Amniotic stem cell (primary cell): ENCODE measurements at places on chromosomes 1 and 21.

- no peak for DNase-seq
Observed at GRCh38 chr1:36163426-36163825, 7.5 kb downstream of the MAP7D1 start.

DNA sequence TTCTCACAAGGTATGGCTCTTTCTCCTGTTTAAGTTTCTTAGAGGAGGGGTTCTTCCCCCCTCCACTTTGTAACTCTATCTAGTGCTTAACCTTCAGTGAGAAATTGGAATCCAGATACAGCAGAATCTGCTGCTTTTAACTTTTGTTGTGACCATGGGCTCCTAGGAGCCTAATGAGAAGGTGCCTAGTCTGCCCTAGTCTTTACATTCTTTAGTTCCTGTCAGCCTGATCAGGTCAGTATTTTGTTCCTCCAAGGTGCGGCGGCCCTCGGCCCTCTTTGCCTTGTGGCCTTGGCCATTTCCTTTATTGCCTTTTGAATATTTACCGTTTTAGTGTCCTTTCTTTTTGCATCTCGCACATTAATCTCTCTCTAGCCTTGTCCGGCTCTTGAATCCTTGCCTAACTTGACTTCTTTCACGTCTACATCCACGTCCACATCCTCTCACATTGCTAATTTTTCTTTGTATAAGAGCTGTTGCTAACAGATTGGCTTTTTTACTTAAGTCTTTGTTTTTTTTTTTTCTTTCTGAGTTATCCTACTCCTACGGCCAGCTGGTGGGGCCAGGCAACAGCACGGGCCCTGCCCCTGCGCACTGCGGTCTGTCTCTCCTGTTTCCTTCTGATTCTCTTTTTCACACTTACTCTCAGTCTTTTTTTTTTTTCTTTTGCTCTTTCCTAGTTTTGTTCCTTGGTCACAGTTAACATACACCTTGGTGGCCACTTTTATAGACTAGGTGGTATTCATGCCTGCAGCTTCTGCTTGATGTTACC lies 49.0 kb downstream of the SFPQ start:
- no peak for DNase-seq

DNA sequence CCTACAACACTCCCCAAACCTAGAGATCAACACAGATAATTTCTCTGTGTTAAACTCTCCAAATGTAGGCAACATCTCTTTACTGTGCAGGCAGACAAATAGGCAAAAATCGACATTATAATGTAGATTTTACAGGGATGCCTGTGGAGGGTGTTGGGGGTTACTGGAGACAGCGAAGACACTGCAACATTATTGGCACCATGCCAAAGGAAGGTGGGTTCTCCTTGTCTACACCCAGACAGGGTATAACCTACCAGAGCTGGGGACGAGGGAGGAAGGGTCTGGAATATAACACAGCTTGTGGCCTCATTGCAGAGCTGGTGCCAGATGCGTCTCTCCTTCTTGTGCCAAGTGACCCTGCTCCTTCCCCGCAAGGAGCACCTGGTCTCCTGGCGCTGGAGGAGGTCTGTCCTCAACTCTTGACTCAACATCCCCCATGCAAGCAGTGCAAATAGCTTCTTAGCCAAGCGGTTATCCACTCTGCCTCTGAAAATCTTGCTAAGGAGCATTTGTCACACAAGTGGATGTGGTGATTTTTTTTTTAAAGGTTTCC lies 404.0 kb downstream of the PRDM2 start:
- no peak for DNase-seq

- DNase-seq, result no peak
Observed at GRCh38 chr1:244958593-244958992, 94.2 kb upstream of the HNRNPU start.

DNA sequence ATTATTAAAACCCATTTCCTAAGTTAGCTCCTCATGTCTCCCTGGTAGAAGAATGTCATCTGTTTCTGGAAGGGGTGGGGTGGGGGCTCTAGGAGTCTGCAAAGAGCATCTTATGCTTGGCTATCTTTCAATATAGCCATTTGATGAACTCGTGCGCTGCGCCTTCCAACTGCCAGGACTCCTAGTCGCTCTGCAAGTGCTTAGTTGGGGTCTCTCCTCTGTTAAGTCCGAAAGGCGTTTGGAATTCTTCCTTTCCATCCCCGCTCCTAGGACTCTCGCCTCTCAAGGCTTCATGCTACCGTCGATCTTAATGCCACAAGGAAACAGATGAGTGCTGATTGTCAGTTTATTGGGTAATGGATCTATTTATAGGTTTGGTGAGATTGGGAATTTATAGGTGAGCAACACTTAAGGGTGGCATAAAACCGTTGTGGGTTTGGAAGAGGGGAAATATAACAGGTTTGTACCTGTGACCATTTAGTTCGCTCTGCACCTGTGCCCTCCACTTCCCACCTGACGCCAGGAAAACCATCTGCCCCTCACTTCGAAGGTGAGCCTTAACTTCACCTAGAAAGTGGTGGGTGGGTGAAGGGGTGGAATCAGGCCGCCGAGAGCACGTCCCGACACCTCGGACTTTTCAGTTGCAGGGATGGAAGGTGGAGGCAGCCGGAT lies 1.1 kb downstream of the KCNH1 start:
- no peak for DNase-seq

- no peak for DNase-seq
Observed at GRCh38 chr1:18645747-18646090, 15.1 kb downstream of the PAX7 start.

- DNase-seq, result no peak
Observed at GRCh38 chr1:160706526-160707235, 4.9 kb downstream of the CD48 start.

DNA sequence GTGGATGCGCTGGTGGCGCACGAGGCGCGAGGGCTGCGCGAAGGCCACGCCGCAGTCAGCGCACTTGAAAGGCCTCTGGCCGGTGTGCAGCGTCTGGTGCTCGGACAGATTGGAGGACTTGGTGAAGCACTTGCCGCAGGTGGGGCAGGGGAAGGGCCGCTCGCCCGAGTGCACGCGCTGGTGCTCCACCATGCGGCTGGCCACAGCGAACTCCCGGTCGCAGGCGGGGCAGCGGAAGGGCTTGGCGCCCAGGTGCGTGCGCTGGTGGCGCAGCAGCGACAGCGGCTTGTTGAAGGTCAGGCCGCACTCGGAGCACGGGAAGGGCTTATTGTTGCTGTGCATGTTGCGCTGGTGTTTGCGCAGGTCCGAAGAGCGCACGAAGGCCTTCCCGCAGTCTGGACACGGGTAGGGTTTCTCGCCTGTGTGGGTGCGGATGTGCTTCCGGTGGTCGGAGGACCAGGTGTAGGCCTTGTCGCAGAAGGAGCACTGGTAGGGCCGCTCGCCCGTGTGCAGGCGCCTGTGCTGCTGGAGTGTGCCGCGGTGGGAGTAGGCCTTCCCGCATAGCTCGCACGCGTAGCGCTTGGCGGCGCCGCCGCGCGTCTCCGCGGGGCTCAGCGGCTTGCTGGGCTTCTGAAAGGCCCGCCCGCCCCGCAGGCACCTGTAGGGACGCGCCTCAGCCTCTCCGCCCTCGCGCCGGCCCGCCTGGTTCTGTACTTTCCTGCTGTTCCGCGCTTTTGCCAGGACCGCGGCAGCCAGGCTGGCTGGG lies 4.7 kb downstream of the ZNF648 start:
- DNase-seq, result no peak

GRCh38 chr1:209190591-209191261 lies 392.8 kb upstream of the CAMK1G start:
- peak; percentile 4 for DNase-seq

GRCh38 chr1:11634365-11635192 lies 19.6 kb downstream of the FBXO2 start:
- DNase-seq, result no peak

DNA sequence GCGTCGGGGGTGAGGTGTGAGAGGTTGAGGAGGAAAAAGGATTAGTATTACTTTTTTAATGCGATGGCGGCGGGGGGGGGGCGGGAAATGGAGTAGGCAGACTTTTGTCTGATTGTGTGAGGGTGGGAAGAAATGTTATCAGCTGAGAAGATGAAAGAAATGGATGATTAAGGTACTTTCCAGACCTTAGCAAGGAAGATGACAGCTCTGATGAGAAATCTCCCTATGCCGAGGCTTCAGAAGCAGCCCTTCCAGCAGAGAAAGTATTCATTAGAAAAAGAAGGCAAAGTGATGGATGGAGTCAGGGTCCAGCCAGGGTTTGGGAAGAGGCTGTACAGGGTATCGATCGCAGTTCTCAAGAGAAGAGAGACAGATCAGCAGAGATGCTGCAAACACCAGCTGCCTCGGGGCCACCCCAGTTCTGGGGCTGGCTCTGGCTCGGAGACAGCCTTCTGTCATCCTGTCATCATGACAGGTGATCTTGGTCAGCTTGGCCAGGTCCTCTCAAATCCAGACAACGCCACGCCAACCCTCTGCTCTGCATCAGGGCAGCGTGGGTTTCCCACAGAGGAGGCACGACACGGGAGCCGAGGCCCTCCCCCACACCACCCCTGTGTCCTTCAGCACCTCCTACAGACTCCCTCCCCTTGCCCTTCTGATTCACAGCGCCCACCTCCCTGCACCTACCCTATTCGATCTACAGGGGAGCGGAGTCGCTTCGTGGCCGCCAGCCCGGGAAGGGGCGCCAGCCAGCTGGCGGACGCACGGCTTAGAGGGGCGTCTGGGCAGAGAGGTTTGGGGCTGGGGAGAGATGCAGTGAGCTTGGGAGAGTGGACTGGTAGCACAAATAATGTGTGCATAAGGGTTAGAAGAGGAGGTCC lies 674 bp upstream of the ATXN7L2 start:
- DNase-seq, result no peak

DNA sequence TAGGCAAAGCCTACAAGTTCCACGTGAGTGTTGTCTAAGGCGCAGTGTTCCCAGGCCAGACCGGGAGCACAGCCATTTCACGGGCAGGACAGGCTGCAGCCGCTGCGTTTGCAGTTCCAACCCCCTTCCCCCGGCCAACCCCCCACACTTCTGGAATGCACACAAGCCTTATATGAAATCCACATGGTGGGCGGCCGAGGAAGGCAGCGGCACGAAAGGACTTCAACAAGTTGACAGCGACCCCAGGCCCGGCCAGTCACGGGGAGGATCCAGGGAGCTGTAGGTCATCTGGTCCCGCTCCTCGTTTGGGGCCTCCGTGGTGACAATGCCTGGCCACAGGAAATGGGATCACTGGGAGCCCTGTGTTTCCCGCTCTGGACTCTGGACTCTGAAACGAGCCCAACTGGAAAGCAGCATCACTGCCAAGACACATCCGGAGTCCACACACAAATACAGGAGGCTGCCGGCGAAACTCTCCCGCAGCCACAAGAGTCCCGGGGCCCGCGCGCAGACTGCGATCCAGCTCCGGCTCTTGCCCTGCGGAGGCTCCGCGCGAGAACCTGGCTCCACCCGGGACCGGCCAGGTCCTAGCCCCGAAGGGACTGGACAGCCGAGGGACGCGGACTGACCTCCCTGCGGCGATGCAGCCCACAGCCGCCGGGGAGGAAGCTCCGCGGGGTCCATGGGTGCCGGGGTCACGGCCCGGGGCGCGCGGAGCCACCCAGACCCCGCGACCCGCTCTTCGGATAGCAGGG lies 794 bp downstream of the NID1 start:
- no peak for DNase-seq

- no peak for DNase-seq
Observed at GRCh38 chr1:233993651-233994050, 89.2 kb downstream of the SLC35F3 start.

- no peak for DNase-seq
Observed at GRCh38 chr1:180262628-180263488, 32.8 kb downstream of the LHX4 start.

GRCh38 chr1:62438163-62438562 lies 1.3 kb downstream of the USP1 start:
- no peak for DNase-seq

- peak; percentile 2 for DNase-seq
Observed at GRCh38 chr1:70072231-70072751, 133.1 kb downstream of the LRRC40 start.

DNA sequence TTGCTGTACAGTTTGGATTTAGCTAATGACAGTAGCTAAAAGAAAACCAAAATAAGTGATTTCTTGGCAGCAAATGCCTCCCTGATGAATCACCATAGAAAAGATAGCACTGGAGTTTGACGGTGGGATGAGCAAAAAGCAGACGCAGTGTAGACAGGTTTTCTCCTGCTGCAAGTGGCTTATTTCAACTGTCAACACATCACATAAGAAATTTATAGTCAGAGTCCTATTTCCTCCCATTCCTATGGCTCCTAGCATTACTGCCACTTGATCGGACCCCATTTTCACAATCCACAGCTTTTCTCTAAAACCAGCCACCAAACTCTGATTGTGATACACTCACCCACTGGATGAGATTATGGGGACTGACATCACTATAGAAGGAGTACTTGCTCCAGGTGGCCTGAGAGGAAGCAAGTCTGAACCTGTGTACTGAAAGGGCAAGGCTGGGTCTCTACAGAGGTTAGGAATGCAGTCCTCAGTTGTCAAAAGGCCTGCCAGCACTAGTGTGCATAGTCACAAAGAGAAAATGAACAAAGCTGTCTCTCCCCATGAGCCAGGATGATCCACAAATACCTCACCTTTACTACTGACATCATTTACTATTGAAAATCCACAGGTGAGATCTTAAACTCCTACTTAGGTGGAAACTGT lies 359.8 kb downstream of the LTN1 start:
- DNase-seq, result peak; percentile 18

GRCh38 chr1:220255204-220255603 lies 17.0 kb downstream of the RAB3GAP2 start:
- DNase-seq, result no peak

- no peak for DNase-seq
Observed at GRCh38 chr1:20359451-20360330, 69.0 kb downstream of the VWA5B1 start.

DNA sequence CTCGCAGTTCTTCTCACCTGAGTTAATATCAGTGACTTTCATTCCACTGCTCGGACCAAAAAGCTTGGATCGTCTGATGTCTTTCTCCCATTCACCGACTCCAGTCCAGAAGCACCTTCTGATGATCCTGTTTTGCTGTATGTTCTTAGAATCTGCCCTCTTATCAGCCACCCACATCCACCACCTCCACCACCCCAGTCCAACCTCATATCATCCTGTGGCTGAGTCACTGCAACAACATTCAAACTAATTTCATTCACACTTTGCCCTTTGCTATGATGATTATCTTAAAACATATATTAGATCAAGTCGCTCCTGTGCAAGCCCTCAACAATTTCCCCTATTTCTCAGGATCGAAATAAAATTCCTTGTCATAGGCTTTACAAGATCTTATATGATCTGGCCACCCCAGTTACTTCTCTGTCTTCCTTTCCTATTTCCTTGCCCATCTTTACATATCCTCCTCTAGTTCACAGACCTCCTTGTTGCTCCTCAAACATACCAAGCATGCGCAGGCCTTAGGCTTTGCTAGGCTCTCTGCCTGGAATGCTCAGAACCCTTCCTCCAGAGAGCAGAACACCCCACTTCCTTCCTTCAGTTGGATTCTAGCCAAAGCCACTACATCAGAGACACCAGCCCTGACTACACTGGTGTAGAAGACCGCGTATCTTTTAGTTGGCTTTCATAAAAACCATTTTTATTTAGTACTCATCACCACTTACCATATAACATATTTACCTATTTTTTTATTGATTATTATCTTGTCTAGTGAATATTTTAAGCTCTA lies 335.7 kb upstream of the GREM2 start:
- no peak for DNase-seq
